ENCODE measurements at places on chromosomes 4 and X.

DNA sequence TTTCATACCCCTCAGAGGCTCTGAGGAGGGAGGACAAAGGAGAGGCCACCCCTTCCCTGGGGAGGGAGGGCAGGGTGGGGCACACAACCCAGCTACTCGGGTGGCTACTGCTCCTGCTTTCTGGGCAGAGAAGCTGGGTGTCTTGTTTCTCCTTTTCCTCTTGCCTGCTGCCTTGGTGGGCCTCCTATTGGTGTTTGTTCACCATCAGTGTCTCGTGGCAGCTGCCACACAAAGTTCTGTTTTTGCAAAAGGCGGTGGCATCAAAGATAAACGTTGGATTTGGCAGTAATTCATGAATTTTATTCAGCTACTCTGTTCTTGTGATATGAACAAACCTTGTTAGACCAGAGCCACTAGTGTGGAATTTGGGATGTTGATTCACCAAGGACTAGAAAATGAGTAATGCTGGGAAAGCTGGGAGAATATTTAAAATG is 153.0 kb upstream of the SCML1 start:
- DNase-seq, result no peak

DNA sequence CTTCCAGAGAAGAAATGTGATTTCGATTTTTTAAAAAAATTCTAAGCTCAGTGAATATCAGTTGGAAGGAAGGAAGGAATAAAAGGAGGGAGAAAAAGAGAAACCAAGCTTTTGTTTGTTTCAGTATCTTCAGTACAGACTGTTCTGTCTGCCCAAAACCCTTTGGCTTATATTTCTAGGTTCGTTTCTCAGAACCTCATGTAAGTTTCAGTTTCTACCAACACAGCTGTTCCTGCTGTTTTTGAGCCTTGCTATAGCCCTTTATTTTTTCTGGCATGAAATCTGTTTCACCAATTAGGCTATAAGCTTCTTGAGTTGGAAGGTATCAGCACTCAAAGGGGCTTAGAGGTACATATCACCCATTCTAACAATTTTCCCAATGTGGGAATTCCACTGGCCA is 157.9 kb downstream of the GBA3 start:
- DNase-seq, result no peak

GRCh38 chr4:136562834-136563233 is 969.5 kb downstream of the PCDH18 start:
- DNase-seq, result peak; percentile 23

GRCh38 chr4:8039290-8039689 is 99.6 kb upstream of the AFAP1 start:
- DNase-seq, result no peak

GRCh38 chr4:182179105-182179504 is 64.1 kb upstream of the TENM3 start:
- DNase-seq, result peak; percentile 45

GRCh38 chr4:41640906-41641305 is 102.9 kb downstream of the LIMCH1 start:
- no peak for DNase-seq

DNA sequence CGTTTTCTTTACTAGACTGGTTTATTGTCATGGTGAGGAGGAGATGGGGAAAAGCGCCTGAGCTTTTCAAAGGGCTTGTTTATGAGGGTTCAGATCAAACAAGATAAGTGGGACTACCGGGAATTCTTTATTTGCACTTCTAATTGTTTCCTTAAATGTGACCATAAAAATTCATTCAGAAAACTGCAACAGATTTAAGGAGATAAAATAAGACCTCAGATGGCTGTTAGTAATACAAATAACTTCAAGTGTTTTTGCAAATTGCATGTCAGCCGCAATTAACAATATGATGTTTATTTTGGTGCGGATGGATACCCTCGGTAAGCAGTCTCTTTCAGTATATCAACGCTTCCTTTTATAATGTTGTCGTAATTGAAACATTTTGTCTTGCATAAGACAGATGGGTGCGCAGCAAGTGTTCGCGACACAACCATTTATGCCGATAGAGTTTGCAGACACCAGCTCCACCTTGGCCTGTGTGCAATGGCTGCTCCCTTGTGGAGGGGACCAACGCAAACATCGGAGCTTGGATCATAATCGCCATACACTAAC is 151.0 kb downstream of the C4orf33 start:
- DNase-seq, result no peak

DNA sequence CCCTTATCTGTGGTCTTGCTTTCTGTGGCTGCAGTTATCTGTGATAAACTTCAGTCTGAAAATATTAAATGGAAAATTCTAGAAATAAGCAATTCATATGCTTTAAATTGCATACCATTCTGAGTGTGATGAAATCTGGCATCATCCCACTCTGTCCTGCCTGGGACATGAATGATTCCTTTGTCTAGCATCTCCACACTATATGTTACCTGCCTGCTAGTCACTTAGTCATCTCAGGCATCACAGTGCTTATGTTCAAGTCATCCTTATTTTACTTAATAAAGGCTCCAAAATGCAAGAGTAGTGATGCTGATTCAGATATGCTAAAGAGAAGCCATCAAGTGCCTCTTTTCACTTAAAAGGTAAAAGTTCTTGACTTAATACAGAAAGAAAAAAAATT is 14.3 kb upstream of the RAB9B start:
- DNase-seq, result no peak

- no peak for DNase-seq
Observed at GRCh38 chr4:56183344-56183959, 203.8 kb downstream of the AASDH start.

Data from AG04450 (cell line).